ENCODE measurements at places on chromosomes 1 and 21.

DNA sequence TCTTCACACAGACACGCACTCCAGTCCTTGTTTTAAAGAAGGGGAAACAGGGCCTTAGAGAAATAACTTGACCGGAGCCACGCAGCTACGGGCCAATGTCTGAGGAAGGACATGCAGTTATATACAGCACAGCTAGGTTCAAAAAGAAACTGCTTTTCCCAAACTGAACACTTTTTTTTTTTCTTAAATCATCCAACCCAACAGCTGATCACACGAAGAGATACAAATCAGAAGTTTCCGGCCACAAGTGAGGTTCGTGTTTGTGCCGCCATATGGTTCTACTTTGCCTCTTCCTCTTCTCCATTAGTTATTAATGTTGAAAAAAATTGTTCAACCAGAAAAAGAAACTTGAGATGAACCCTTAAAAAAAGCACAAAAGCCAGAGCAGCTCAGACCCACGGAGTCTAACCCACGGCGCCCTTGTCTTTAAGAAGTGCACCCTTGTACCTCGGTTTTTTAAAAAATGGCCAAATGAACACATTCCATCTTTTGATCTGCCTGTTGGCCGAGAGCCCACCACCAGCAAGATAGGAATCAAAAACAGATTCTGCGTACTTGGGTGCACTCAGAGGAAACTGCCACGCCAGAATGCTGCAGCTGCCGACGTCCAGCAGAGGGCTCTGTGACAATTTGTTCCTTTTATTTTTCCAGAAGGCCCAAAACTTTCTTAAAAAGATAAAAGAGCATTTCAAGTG lies 78.9 kb downstream of the SLC66A1 start:
- peak; percentile 60 for DNase-seq

GRCh38 chr1:90558754-90559378 lies 158.2 kb downstream of the BARHL2 start:
- no peak for DNase-seq

DNA sequence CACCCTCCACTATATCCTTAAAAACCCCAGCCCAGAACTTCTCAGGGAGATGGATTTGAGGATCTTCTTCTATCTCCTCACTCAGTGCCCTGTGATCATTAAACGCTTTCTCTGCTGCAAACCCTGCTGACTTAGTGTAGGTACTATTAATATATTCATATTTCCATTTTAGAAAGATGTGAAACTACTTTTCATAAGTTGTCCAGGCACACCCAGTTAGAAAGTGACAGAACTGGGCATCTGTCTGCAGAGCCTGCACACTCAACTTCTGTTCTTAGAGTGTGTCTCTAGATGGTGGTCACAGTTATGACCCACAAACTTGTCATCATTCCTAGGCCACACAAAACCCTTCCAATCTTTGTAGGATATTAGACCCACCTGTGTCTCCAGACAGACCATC lies 55.0 kb downstream of the FCRL5 start:
- no peak for DNase-seq

GRCh38 chr1:227816750-227817446 lies 1.4 kb downstream of the PRSS38 start:
- DNase-seq = no peak

DNA sequence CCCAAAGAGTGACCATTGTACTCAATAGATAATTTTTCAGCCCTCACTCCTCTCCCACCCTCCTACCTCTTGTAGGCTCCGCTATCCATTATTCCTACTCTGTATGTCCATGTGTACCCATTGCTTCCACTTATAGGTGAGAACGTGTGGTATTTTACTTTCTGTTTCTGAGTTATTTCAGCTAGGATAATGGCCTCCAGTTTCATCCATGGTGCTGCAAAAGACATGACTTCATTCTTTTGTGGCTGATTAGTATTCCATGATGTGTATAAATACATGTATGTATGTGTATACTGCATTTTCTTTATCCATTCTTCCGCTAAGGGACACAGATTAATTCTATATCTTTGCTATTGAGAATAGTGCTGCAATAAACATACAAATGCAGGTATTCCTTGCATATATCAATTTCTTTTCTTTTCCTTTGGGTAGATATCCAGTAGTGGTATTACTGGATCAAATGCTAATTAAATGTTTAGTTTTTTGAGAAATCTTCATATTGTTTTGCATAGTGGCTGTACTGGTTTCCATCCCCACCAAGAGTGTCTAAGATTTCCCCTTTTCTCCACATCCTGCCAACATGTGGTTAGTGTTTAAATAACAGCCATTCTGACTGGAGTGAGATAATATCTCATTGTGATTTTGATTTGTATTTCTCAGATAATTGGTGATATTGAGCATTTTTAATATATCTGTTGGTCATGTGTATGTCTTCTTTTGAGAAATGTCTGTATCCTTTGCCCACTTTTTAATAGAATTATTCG lies 4.9 kb downstream of the LY9 start:
- DNase-seq = no peak
